Large intestine (tissue), 12 donors: ENCODE measurements at places on chromosomes 6 and 20. TPM values are rescaled to one million over a fixed set of nuclear protein-coding genes. Genes with fewer than 3 reads are reported as not detected.

DNA sequence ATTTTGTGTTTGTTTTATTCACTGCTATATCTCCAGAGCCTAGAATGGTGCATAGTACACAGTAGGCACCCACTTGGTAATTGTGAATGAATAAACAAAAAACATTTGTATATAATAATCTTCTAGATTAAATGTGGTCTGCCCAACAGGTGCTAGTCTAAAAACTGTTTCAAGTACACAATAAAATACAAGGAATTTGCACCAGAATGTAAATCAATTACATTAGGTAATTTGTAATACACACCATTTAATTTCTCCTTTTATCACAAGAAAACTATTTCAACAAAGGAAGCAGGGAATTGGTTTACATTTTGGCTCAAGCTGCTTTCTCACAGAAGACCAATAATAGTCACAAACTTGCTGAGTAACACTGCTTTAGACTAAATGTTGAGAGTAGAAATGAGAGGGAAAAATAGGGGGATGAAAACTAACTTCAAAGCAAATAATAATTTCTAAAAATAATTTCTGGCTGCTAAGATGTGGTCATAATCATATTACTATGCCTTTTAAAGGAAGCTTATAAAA lies 22.1 kb downstream of the RUNX2 start:
- no peaks in the 10 kb centered on the region for H3K36me3 ChIP-seq
- no peak overlapping the region for H3K27ac ChIP-seq
- H3K4me1 ChIP-seq, result no peaks in the 10 kb centered on the region

DNA sequence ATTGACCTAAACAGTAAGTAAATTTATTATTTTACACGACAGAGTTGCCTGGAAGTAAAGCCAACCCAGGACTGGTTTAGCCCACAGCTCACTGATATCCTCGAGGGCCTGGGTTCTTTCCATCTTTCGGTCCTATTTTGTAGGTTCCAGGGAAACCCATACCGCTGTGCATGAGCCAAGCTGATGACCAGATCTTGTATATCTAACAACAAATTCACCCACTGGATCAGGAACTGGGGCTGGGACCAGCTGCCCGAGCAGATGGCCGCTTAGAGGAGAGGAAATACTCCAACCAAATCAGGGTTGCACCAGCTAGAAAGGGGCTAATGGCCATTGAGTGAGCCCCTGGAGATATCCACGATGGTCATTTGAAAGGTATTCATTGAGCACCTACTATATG lies 139.2 kb downstream of the BACH2 start:
- no peaks in the 10 kb centered on the region for H3K4me1 ChIP-seq
- no peak for DNase-seq
- H3K36me3 ChIP-seq, result no peaks in the 10 kb centered on the region
- no peak overlapping the region for H3K27ac ChIP-seq

CFB gene
- 37.1 TPM for polyA plus RNA-seq

GRCh38 chr6:38566295-38567030 lies 73.3 kb downstream of the BTBD9 start:
- no peak overlapping the region for H3K4me3 ChIP-seq
- H3K36me3 ChIP-seq, result no peaks in the 10 kb centered on the region
- no peaks in the 10 kb centered on the region for H3K4me1 ChIP-seq
- H3K27me3 ChIP-seq, result no peaks in the 10 kb centered on the region
